ENCODE measurements at places on chromosomes 1 and 21.
A peak's percentile ranks its signal among the peaks of the same experiment; 100 is the strongest.

DNA sequence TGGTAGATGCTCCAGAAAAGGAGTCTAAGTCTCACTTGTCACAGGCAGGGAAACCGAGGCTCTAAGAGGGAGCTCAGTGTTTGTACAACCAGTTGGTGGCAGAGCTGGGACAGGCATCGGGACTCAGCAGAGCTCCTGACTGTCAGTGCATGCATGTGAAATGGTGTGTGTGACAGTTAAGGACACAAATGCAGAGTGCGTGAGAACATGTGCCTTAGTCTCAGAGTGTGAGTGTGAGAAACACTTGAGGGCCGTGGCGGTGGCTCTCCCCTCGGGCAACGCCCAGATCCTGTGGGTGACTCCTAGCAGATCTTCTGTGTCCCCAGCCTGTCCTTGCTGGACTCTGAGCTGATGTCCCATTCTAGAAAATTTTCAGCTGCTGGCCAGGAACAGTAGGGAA is 362.6 kb downstream of the MATN1 start:
- DNase-seq = no peak

- no peak for DNase-seq
Measured at GRCh38 chr1:90969241-90969640, 52.6 kb downstream of the ZNF644 start.

DNA sequence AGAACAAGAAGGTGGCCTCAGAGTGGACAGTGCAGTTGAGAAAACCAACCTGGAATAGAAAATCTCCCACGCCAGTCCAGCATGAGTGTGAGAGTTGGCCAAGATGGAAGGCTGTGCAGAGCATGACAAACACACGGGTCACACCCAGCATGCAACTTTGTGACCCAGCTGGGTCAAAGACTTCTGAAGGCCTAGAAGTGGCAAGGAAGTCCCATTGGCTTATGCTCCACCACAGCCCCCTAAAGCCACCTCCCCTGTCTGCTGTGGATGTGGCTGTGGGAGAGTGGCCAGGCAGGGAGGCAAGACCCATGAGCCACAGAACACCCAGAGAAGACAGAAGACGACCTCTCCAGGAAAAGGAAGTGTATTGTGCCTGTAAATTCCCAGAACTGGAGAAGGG is 13.6 kb downstream of the BATF3 start:
- DNase-seq = no peak

- DNase-seq = no peak
Measured at GRCh38 chr1:20280341-20280740, 10.3 kb upstream of the VWA5B1 start.

GRCh38 chr1:114505148-114505561 is 5.8 kb downstream of the TRIM33 start:
- DNase-seq = no peak

- DNase-seq = no peak
Measured at GRCh38 chr1:226064816-226065248, 2.3 kb downstream of the H3-3A start.

DNA sequence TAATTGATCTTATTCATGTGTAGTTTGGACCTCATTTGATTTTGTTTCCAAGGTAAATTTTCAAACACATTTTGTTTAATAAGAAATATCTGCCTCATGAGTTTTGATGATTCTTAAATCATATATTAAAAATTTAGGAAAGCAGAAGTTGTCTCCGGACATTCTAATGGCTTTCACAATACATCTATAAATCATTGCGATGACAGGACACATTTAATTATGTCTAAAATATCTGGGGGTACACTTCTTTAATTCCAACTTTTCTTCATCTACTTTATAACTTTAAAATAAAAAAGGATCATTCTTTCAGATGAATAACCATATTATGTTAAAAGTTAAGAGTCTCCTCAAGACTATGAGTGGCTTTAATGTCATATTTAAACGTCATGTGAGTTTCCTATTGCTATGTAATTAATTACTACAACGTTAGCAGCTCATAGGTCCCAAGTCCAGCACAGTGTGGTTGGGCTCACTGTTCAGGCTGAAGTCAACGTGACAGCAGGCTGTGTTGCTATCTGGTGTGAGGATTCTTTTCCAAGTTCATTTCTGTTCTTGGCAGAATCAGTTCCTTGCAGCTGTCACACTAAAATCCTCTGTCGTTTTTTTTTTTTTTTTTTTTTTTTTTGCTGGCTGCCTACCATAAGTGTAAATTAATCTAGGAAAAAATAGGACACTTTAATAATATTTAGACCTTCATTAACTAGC is 893.5 kb downstream of the LTN1 start:
- DNase-seq = no peak

DNA sequence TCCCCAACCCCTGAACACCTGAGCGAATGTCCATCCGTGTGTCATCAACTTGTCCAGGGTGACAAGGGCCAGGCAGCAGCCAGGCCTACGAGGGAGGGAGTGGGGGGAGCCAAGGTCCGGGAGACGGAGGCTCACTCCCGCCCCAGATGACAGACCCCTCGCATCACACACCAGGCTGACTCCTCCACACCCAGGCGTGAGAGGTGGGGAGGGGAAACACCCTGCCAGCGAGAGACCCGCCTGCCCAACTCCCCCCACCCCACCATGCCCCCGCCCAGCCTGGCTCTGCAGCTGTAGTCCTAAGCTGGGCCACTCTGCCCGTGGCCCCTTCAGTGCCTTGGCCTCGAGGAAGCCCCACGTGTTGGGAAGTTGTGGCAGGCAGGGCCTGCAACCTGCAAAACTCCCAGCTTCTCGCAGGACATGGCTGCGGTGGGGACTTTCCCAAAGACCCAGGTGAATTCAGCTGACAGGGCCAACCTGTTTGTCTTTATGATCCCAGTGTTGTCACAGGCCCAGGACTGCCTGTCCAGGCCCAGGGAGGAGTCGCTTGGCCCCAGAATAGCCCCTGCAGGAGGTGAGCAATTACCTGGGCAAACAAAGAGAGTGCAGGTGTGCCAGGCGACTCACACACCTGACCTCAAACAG is 62.9 kb downstream of the RIPK4 start:
- DNase-seq = peak; percentile 49

DNA sequence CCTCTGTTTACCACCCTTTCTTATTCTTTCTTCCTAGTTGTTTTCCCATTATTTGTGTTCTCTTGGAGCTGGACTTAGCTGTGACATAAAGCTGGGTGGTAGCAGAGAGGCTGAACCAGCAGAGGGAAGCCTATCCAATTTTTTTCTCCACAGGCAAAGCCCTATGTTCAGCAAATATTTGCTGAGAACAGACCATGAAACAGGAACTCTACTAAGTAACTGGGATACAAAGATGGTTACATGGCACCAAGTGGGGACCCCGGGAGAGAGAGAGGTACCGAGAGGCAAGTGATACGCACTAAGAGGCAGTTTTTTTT is 6.6 kb downstream of the CFAP141 start:
- DNase-seq = no peak

- no peak for DNase-seq
Measured at GRCh38 chr1:214525535-214526019, 25.8 kb downstream of the PTPN14 start.

GRCh38 chr1:34806396-34806795 is 13.6 kb downstream of the GJA4 start:
- no peak for DNase-seq

DNA sequence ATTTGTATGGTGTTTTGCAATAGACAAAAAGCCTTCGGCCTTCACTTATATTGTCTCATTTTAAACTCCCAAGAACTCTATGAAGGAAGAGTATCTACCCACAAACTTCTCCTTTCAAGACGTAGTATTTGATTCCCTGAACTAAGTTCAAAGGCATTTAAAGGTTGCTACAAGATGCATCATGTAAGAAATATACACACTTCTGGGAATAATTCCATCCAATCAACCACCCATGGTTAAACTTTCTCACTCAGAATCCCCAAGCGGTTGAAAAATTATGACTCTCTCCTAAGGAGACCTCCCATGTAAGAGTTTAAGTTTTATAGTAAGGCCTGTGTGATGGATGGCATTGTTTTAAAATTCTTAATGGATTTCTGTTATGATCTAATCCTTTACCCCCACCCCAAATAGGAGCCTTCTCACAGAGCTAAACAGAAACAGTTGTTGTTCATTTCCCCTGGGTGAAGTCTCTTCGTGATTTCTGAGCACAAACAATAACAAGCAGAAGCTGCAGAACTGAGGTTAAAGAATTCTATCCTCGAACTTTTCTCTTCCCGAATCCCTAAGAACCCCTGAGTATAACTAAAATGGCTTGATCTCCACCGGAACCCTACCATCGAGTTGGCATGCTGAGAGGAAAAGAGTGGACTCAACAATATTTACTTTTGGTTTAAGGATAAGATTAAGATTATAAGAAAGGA is 185.0 kb downstream of the TGFBR3 start:
- DNase-seq = no peak

- no peak for DNase-seq
Measured at GRCh38 chr1:111653709-111654108, 34.1 kb downstream of the RAP1A start.

DNA sequence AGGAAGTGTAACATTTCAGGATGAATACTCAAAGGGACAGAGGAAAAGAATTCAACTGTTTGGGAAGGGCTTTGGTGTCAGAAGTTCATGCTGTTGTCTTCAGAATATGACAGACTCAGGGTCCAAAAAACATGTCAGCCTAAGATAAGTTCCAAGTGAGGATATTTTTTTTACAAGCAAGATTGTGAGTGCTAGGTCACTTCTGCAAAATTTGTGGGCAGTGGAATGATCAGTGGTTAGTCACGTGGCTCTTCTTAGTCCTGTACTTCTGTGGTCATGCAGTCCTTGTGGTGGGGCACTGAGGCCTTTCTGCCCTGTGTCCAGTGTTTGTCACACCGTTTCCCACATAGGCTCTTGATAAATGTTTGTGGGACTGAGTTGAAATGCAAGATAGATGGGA is 5.2 kb downstream of the RGL1 start:
- no peak for DNase-seq

DNA sequence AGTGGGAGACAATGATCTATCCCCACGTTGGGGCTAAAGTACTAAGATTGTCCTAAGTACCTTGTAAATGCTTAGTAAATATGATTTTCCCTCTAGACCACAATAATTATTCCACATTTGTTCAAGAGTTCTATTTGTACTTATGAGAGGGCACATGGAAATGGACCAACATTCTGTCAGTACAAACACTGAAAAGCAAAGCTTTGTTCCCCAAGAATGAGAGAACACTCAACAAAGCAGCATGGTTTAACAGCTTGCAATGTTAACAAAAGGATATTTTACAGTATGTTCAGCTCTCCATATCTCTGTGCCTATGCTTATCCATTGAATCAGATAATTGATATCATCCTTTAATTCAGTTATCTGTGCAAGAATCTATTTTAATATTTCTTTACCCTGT is 35.4 kb downstream of the RBM11 start:
- peak; percentile 18 for DNase-seq

DNA sequence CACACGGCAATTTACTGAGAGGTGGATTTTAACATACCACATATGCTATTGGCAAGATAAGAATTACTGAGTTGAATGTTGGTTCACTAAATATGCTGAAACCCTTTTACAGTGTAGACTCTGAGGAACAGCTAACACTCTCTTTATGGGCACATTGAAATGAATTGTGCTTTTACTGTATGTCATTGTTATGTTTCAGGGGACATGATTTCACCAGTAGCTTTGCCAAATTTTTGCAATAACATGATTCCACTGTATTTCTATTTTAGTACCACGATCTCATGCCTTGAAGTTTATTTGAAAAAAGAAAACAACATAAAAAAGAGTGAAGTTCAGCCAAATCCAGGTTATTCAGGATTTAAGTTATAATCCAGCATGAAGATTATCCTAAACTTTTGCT is 188.5 kb downstream of the HLX start:
- no peak for DNase-seq

DNA sequence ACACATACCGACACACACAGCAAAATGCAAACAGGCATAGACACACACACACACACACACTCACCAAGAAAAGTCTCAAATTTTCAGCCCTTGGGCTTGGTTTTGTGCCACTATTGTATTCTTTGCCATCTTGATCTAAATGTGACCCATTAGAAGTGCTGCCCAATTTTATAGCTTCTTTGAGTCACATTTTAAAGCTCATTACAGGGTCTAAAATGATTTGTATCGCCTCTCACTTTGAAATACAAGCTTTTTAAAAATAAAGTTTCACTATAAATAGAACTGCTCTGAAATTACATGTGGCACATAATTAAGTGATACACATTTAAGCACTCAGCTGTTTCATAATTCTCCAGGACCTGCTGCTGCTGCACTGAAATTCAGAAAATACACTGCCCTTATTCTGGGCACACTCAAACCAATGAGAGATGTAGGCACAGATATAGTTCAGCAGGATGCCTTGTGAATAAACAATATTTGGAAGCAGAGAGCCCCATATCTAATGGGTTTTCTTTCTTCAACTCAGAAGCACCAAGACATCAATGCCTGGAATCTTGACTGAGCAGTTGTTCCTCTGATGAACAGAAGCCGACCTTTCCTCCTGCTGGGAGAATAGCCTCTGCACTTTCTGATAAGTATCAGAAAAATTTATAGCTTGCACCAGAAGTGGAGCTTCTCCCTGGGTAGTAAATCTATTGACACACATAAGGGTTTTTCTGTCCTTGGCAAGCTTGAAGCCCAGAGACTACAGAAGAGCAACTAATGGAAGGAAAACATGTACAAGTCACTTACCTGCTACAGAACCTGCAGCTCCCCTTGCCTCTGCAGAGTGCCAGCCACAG is 37.0 kb upstream of the PLPPR4 start:
- DNase-seq = no peak

GRCh38 chr1:154527192-154527591 is 25.0 kb upstream of the SHE start:
- no peak for DNase-seq

GRCh38 chr1:7265771-7266371 is 480.6 kb downstream of the CAMTA1 start:
- no peak for DNase-seq

DNA sequence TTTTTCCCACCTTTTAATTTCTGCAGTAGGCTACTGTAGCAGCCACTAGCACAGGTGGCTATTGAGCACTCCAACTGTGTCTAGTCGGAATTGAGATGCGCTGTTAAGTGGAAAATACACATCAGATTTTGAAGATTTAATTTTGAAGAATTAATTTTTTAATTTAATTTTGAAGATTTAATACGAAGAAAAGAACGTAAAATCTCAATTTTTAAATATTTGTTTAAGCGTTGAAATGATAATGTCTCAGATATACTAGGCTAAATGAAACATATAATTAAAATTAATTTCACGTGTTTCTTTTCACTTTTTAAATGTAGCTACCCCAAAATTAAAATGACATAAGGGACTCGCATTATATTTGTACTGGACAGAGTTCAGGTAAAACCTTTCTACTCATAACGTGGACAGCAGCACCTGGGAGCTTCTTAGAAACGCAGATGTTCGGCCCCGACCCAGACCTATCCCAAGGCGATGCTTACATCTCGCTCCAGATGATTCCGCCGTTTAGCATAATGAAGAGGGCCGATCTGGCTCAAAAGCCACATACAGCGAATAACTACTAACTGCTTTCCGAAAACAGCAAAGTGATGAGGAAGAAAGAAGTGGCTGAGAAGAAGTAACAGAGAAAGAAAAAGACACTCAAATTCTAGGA is 717 bp downstream of the CRYZL1 start:
- DNase-seq = no peak
